NCI-H1694 (cell line): ENCODE measurements at places on chromosomes 16 and 17.
A peak's percentile ranks its signal among the peaks of the same experiment; 100 is the strongest.

DNA sequence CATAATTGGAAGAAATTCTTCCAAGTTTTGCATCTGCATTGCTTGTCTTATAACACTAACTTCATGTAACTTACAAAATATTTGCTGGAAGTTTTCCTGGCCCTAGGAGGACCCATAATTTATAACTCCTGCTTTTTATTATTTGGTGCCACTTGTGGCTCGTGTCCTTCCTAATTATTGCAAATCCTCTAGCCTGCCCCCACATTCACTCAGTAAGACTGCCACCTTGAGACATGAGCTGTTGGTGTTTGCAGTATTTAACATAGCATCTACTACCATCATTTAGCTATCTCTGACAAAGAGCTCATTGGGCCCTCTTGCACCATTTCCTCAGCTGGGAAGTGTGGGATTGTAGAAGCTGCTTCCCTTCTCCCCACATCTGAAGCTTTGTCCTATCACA lies 49.5 kb downstream of the FTO start:
- no peak for DNase-seq

- DNase-seq: no peak
Observed at GRCh38 chr17:81390029-81390872, 5.0 kb upstream of the BAHCC1 start.

DNA sequence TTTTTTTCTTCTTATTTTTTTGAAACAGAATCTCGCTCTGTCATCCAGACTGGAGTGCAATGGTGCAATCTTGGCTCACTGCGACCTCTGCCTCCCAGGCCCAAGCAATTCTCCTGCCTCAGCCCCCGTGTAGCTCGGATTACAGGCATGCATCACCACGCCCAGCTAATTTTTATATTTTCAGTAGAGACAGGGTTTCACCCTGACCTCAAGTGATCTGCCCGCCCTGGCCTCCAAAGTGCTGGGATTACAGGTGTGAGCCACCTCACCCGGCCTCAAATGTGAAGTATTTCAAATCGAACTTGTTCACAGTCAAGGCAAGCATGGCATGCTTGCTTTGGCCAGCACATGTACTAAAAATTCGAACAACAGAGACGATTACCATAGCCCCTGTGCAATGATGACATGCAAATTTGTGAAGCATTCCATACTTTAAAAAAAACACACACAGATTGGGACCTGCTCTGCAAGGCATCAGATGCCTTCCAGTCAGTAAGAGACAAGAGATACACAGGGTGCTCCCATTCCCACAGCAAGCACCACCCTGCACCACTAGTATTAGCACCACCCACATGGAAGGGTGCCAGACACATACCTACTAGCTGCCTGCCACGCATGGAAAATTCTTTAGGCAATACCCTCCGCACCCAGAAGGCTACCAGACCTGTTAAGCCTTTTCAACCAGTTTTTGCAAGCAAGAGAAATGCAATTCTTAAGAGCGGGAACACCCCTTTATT lies 47.2 kb downstream of the ANKRD11 start:
- DNase-seq: peak; percentile 32

GRCh38 chr17:82281502-82282238 lies 8.2 kb upstream of the CSNK1D start:
- no peak for DNase-seq

- peak; percentile 99 for DNase-seq
Observed at GRCh38 chr17:8630802-8631553, 453 bp upstream of the MYH10 start.

DNA sequence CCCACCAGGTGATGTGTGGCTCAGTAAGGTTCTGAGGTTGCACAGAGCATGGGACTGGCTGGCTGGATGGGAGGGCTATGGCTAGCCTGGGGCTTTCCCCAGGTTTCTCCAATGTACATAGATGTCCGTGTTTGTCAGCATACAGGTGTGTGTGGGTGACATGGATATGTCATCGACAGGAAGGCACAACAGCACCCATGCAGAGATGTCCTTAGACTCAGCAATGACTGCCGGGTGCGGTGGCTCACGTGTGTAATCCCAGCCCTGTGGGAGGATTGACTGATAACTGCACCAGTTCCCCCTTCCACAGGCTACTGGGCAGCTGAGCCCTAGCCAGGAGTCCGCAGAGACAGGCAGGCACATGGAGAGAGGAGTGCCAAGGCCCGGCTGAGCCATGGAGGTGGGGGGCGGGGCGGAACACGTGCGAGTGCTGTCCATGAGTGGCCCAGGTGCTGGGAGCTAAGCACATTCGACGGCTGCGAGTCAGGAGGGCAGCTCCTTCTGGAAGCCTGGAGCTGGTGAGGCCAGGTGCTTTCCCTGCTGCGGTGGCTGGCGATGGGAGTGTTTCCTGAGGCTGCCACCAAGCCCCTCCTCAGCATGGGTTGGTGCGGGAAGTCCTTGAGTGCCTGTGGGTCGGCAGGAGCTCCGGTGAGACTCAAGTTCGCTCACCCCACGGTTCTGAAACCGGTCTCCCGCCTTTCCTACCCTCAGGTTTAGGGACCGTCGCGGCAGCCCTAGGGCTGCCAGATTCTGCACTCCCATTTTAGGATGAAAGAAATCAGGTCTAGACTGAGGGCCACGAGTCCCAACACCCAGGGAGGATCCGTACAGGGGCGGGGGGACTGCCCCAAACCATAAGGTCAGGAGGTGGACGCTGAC lies 858 bp upstream of the ASPSCR1 start:
- DNase-seq: no peak

DNA sequence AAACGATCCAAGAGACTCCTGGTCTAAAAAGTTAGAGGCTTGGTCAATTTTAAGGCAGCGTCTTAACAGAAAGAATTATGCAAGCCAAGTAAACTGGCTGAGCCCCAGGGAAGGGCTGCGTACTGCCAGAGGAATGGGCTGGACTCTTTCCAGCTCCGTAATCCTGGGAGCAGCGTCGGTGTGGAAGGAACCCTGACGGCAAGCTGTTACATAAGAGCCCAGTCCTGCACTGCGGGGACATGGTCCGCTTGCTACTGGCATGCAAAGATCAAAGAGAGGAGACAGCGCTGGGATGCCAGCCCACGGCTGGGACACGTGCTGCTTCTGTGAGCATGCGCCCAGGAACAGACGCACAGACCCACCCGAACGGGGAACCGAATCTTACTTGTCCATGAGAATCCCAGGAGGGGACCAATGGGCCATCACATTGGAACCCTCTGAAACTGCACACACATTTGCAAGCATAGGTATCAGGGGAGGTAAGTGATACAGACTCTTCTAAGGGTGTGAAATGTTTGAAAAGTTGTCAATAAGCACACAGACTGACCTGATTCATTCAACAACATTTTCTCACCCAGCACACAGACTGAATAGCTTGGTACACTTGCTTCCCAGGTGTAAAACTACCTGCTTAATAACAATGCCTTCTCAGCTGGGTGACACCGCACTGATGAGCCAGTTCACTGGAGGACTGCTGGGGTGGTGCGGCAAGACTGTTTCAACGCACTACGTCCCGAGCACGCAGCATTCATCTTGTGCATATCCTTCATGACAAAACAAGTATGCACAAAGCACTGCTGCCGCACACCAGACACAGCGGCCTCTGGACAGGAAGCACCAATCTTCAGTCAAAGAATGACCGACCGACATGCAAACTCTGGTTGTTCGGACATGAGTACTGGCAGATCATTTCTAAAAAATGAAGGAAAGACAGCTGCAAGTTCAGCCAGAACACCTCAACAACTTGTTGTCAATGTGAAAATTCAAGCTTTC lies 94.9 kb downstream of the ANKRD11 start:
- peak; percentile 54 for DNase-seq

DNA sequence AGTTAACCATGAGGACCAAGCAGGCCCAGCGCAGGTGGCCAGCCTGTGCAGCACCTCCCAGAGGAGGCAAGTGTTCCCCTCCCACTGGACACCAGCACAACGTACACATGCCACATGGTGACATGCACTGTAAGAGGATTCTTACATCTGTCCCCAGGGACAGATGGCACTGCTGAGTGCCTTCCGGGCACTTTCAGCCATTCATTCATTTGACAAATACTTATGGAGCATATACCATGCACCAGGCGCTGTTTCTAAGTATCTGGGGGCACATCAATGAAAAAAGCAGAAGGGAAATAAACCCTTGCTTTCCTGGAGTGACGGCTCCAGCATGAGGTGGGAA lies 79.6 kb downstream of the GAS7 start:
- DNase-seq: no peak

DNA sequence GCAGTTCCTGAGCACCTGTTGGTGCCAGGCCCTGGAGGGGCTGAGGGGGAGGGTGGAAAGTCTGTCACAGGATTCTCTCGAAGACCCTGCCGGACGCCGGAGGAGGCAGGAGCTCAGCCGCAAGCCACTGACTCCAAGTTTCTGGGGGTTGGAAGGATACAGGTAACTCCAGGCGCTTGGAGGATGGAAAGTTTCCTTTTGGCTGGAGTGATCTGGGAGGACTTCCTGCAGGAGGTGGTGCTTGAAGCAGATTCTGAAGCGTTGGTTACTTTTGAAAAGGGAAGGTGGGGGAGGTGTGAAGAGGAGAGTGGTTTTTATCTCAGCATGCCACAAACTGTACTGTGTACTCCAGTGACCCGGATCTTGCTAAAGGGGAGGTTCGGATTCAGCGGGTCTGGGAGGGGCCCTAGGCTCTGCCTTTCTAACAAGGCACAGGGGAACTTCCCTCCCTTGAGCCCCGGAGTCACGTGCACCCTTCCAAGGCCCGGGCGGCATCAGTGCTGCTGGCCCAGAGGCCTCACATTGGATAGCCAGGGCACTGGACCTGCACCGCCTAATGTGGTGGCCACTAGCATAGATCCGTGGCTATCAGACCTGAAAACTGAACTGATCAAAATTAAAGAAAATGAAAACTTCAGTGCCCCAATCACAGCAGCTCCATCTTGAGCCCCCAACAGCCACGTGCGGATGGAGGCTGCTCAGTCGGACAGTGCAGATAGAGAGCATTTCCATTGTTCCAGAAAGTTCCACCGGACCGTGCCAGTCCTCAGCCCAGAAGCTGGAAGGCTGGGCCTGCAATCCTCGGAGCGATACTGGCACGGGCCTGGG lies 42.2 kb upstream of the GSE1 start:
- no peak for DNase-seq

GRCh38 chr17:42518046-42518754 lies 17.8 kb upstream of the NAGLU start:
- no peak for DNase-seq

DNA sequence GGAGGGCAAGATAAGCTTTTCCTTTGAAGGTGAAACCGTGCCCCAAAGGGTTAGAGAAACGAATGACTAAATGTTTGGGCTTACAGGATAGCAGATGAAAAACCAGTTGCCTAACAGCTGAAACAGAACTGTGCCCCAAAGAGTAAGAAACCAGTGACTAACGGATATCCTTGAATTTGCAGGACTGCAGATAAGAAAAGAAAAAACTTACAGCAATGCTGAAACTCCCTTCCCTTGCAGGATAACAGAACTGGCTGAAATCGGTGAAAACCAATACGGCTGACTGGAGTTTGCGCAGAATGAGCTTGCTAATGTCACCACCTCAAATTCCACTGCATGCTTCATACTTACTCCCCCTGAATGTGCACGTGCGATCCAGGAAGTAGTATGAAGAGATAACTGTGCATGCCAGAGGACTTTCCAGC lies 175.2 kb upstream of the NLRP1 start:
- no peak for DNase-seq

DNA sequence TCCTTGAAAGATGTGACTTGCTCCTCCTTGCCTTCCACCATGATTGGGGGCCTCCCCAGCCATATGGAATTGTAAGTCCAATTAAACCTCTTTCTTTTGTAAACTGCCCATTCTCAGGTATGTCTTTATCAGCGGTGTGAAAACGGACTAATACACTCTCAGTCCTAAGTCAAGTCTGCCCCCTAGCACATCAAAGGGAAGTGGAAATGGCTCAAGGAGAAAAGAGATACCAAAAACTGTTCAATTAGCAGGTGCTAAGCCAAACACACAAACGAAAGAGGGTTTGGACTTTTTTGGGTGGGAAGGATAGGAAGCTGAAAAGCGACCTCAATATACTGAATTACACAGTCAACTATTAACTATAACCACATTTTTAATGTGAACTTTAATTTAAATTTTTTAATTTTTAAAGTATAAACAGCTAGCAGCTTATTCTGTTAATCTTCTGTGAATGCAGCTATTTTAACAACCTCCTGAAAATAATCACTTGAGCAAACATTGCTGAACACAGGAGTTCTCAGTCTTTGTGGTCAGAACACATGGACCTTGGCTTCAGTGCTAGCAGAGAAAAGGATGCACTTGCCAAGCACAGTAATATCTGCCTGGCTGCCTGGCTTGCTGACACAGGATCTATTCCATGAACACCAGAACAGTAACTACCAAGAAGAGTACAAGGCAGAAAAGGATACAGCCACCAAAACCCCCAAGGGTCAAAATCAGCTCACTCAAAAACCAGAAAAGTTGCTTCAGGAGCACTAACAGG lies 10.9 kb downstream of the ZNF18 start:
- DNase-seq: no peak

DNA sequence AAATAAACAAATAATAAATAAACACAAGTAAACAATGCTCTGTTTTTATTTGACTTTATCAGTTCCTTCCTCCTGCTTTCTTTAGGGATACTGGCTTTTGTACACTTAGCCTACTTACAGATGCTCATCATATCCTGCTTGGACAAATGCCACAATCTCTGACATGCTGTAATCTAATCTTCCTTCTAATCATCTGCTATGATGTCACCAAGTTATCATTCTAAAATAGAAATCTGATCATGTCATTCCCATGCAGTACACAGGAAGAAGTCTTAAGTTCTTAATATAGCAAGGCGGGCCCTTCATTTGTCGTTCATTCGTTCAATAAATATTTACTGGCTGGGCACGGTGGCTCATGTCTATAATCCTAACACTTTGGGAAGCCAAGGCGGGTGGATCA lies 9.1 kb upstream of the UBB start:
- DNase-seq: no peak

DNA sequence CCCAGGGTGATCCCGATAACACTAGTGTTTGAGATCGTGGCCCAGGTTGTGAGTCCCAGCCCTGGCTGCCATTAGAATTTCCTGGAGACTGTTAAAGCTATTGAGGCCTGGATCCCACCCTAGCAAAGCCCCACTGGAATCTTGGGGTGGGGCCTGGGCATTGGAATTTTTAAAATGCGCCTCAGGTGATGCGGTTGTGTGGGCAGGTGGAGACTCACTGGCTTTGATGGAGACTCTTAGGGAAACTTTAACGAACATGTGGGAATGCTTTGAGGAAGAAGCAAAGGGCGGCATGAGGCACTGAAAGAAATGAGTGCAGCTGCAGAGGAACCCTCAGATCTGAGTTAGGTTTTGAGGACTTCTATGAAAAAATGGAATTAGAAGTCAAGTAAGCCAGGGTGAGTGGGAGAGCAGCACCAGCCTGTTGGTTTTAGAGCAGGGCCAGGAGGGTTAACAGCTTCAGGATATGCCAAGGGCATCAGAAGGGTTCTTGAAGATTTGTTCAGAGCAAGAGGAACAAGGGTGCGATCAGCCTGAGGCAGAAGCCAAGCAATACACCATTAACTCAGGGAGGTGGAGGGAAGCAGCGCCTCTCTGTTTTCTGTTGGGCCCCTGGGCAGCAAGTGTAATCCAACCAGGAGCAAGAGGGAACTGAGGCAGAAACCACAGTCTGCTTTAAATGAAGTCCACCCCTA lies 42.5 kb downstream of the KSR1 start:
- DNase-seq: no peak
